Hematopoietic multipotent progenitor cell treated with erythropoietin and hydrocortisone succinate and interleukin-3 and kit ligand, for 17 days (in vitro differentiated cells): ENCODE measurements at places on chromosomes 5 and 9.

DNA sequence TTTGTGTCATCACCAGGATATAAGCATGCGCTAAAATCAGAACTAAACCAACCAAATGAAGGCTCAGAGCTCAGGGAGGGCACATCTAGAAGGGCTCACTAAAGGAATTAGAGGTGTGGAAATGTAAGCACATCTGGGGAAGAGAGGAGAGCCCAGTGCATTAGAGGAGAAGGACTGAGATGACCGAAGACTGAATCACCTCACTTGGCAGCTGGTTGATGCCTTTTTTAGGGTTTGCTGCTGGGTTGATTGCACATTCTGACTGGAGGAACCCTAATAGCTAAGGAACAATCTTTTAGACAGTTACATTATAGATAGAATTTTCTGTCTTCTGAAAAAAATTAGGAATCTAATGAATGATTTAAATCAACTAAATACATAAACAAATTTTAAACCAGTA, 8.2 kb upstream of the IFNA21 start:
- DNase-seq: no peak

- DNase-seq: no peak
Observed at GRCh38 chr9:20310024-20310423, 312.3 kb downstream of the MLLT3 start.

GRCh38 chr9:126301985-126302603, 24.5 kb upstream of the MVB12B start:
- no peak for DNase-seq

DNA sequence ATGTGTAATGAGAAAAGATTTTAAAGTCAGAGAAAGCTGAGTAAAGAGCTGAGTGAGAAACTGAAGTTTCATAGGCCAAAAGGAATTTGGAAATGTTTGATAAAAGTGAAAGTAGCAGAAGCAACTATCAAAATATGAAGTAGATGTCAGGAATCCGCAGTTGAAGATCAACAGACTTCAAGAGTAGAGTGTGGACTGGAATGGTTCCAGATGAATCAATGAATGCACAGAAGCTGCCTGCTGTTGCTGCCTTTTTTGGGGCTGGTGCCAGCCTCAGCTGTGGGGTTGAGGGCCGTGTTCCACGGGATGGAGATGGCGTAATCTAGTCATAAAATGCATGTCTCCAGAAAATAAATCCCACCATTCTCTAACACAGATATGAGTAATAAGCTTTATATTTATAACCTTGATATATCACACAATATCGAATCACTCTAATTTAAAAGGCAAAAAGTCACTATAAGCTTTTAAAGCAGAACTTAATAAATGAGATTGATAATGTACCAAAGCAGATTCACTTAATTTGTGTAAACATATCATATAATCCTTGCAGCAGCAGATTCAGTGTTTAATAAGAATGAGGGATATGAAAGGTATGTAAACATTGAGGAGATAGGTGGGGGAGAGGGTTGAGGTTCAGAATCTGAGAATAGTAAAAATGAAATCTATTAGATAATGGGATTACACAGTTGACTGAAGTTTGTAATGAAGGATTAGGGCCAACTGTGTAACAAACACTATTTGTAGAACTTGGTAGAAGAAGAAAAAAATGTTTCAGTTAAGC, 652.3 kb upstream of the FTMT start:
- no peak for DNase-seq

DNA sequence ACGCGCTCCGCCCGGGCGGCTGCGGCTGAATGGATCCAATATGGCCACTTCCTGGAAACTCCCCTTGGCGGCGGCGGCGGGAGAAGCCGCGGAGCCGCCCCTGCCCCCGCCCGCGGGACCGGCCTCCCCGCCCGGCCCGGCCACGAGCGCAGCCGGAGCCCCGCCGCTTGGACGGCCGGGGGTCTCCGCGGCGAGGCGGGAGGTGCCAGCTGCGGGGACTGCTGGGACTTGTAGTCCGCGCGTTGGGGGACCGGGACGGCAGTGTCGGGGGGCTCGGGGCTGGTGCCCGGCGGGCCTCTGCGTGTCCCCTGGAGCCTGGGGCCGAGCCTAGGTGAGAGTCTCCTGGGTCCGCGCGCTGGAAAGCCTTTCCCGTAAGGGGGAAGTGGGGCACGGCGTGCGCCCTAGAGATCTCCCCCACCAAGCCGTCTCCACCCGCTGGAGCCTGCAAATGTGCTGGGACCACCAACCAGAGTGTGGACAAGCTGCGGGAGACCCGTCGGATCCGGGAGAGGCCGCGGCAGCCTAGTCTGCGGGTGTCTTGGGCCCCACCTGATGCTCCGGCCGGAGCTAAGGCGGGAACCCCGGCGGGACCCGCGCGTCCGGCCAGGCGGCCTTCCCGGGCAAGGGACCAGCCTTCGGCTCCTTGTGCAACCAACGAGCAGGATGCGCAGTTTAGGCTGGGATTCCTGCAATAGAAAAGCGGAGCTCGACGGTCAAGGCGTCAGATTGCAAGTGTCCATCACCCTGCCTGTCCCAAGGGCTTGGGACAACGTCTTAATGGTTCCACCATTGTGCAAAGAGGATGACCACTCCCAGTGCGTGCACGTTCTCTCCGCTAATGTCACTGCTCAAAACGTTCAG, at the start of gene SEPTIN8:
Gene SEPTIN8 (minus strand): TSS at position 31 of the 861 bp plus-strand sequence. CDS start 102 bp downstream, outside the sequence.
- DNase-seq: no peak

DNA sequence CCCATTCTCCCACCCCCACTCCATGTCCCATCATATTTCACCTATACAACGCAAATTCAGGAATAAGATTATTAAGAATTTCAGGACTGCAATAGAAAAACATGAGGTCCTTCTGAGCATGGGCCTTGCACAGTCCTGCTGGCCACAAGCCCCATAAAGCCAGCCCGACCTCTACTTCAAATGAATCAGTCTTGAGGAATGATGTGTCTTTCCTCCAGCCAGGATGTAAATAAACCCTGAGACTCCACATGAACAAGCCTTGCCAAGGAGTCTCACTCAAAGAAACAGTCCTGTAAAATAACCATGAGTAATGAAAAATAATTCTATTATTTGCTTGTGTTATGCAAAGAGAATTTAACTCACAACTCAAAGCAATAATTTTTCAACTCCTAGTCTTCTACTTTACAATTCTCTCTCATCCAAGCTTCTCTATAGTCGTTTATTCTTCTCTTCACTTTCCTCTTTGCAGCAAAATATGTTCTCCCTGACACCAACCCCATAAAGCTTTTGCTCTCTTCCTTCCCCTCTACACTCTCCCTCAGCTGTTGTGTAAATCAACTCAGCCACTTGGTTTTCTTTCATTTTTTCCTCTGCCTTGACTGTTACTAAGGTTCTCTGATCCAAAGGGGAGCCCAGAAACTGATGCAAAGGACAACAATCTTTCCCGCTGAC, 140.1 kb upstream of the MOCS2 start:
- DNase-seq: no peak

DNA sequence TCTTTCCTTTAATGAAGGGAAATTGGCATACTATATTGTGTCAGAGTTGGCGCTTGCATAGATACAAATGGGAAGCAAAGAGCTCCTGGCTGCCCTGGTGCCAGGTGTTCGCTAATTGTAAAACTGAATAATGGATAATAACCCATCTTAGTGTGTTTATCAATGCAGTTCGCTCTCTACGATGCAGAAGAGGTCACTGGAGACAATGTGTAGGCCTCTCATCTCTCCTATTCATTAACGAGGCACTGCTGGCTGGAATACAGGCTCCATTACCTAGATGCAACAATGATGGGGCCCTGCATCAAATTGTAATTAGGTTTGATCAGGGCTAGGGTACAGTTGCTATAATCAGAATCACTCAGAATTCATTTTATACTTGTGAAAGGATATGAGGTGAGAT, 171.0 kb downstream of the RMI1 start:
- DNase-seq: no peak

DNA sequence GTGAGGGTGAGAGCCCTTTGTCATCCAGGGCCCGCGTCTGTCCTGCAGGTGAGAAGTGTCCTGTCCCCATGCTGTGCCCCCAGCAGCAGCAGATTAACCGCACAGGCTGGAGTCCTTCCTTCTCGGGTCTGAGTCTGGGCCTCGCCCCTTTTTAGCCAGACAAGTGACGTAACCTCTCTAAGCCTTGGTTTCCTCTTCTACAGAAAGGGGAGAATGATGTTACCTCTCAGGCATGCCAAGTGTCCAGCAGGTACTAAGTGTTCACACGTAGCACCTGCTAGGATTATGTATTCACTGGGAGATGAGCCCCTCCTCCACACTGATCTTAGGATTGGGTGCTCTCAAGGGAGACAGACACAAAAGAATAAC, 6.9 kb downstream of the NEURL1B start:
- DNase-seq: no peak

GRCh38 chr9:109793921-109794320, 13.9 kb downstream of the PALM2AKAP2 start:
- no peak for DNase-seq

DNA sequence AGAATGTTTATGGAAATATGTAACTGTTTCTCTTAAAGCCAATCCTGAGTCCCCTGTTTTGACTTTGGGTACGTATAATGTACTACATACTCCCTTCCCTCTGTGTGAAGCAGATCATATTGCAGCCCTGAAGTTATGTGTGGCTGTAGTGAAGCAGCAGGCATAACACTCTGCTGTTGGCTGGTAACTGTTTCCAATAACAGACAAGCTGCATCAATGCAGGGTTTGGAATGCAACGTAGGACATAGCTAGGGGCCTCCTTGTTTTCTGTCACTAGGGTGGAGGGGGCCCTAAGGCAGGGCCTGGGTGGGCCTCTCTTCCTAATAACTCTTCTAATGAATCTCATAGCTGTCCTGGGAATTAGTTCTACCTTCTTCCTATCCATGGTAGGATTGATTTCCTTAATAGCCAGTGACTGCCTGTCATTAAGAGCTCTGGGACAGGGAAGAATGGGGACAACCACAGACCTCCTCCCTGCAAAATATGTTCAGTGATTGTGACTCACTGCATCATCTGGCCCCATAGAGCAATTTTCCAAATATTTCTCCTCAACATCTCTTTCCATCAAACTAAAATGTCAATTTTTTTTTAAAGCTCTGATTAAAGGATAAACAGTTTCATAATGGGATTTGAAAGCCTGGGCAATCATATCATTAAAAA, 129.6 kb upstream of the HMHB1 start:
- no peak for DNase-seq

- DNase-seq: no peak
Observed at GRCh38 chr9:101585740-101586139, 9.0 kb downstream of the PPP3R2 start.

DNA sequence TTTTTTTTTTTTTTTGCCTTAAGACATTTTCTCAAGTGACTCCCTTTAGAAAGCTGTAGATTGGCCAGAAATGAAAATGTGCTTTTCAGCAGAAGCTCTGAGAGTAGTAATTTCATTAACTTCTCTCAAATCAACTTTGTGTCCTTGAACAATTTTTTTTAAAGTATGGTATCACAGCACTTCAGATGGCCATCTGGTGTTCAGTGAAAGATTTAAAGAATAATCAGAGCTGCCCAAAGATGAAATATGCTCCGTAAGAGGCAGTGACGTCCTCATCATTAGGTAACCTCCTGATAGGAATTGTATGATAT, 43.0 kb upstream of the PCAT7 start:
- DNase-seq: no peak

GRCh38 chr9:121816845-121817450, 165.5 kb downstream of the DAB2IP start:
- DNase-seq: no peak

GRCh38 chr5:64634997-64635686, 55.2 kb upstream of the SHISAL2B start:
- peak; percentile 66 for DNase-seq

DNA sequence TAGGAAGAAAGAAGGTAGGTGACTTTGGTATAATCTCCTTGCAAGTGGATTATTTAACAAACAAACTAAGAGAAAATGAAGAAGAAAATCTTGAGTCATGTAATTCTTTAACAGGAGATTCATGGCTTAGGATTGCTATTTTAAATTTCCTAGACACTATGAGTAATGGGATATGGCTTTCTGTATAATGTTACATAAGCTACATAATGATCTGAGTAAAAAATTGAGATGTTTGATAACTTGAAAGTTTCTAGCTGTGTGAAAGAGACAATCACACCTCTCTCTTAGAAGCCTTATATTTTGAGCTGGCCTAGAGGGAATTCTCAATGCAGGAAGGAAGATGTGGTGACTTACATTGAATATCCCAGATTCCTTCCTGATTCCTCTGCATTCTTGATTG, 92.5 kb downstream of the CDH9 start:
- no peak for DNase-seq

DNA sequence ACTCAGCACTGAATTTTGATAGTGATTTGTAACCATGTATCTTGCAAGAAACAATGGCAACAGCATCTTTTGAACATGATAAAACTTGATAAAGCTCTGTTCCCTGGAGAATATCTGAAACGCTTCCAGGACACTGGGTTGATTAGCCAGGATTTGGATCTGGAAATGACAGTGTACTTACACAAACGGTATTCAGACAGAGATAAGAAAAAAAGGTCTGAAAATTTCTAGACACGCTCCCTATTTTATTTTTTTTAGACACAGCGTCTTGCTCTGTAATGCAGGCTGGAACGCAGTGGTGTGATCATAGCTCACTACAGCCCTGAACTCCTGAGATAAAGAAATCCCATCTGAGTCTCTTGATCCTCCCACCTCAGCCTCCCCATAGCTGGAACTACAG, 109.0 kb downstream of the GNAQ start:
- DNase-seq: no peak

- no peak for DNase-seq
Observed at GRCh38 chr5:155017610-155018009, 4.1 kb downstream of the KIF4B start.

- DNase-seq: no peak
Observed at GRCh38 chr5:5800801-5801761, 378.6 kb downstream of the ICE1 start.

DNA sequence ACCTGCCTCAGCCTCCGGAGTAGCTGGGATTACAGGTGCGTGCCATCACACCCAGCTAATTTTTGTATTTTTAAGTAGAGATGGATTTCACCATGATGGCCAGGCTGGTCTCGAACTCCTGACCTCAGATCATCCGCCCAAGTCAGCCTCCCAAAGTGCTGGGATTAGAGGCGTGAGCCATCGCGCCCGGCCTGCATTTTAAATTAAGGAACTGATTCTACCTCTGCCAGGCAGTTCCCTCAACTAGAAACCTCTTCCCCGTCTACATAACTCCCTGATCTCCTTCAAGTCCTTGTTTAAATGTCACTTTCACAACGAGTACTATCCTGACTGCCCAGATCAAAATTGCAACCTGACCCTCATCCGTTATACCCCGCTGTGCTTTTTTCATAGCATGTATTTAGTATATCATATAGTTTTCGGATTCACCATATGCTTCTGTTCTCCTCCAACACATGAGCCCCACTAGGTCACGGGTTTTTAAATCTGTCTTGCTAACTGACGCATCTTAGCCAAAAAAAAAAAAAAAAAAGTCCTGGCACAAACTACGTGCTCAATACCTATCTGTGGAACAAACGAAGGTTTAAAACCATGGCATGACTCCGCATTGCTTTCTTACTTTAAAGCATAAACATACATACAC, 858 bp upstream of the SOWAHA start:
- DNase-seq: no peak

DNA sequence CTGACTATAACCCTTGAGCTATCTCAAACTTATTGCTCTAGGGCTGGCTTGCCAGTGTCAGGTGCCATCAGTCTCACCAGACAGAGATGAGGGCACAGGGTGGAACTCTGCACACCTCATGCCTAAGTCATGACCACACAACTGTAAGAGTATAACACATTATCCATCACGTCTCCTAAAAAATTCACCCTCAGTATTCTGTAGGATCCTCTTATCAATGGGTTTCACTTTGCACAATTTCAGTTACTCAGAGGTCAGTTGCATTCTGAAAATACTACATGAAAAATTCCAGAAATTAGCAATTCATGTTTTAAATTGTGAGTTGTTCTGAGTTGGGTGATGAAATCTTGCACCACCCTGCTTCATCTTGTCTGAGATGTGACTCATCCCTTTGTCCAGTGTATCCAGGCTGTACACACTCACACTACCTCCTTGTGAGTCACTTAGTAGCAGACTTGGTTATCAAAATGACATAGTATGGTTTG, 690.9 kb upstream of the CDH18 start:
- DNase-seq: no peak
